CD4-positive, alpha-beta T cell treated with Interferon alpha-2 for 1 hour (primary cell): ENCODE measurements at places on chromosomes 4 and X.

DNA sequence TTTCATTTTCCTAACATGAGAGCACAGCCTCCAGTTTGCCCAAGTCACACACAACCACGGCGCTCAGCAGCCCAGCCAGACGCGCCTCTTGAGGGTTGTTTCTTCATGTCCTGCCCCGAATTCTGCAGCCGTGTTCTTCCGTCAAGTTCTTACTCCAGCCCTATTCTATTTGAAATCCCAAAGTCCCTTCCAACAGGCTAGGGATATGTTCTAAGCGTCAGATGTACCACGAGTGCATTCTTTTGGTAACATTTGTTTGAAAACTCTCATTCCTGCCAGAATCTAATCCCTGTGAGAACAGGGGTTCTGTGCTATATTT, 23.1 kb downstream of the ACSL1 start:
- DNase-seq = no peak

GRCh38 chr4:153229545-153229944, 25.3 kb downstream of the TRIM2 start:
- DNase-seq = no peak

DNA sequence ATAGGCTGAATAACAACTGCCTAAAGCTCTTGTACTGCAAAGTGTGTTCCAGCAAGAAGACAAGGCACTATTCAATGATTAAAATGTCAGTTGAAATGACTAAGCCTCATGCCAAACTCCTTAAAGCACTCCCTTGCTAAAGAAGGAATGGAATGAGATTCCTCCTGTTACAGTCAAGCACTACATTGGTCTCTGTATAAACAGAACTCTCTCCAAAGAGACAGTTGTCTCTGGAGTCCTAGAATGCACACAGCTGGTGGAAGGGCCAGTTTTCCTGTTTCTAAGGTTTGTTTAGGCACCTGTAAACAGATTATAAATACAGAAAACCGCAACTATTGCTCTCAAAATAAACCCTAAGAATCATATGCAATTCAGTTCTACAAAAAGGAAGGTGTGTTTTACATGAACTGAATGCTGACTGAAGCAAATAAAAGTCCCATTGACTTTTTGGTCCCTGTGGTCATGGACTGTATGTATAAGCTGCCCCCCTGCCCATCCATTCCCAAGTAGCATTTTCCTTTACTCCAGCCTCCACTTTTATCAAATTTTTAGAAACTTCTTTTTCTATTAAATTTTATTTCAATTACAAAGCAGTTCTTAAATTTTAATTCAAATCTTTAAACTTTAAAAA, 47.0 kb downstream of the FAT1 start:
- no peak for DNase-seq

DNA sequence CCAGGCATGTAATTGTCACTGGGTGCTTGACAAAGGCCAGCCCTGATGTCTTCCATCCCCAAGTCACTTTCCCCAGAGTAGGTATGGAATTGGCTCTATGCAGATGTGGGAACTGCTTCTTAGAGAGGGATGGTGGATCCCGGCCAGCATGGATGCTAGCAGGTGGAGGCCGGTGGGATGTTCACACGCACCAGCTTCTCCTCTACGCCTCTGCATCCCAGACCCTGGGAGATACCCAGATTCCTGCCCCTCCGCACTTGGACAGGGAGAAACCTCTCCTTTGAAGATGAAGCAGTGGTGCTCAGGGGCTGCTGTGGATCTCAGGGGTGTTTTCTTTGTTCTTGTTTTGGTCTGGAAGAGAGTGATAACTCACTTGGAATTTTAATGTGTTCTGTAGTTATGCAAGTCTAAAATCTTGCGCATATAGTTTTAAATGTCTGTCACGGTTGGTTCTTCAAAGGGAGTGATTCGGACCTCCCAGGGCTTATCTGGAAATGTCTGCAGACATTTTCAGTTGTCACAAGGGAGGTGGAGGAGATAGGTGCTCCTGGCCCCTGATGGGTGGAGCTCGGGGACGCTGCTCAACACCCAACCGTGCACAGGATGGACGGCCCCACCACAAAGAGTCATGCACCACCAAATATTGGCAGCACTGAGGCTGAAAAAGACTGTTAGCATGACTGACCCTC, 308.0 kb downstream of the DHRSX start:
- no peak for DNase-seq

- DNase-seq = no peak
Observed at GRCh38 chr4:66906314-66906713, 639.0 kb downstream of the CENPC start.

- no peak for DNase-seq
Observed at GRCh38 chr4:147355032-147355656, 125.8 kb upstream of the EDNRA start.

DNA sequence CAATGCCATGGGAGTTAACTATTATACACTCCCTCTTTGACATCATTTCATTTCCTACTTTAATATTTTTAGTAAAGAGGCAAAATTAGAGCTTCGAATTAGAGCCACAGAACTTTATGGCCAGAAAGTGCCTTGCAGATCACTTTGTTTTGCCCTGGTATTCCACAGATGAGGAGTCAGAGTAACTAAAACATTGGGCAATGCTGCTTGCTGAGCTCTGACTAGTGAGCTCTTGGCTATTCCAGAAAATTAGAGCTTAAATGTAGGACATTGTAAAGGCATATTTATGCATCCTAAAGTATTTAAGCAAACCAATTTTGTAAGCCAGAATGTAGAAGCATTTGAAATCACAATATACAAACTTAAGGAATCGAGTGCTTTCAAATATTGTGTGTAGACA, 6.3 kb upstream of the ZNF827 start:
- DNase-seq = no peak

- DNase-seq = no peak
Observed at GRCh38 chrX:96763608-96764007, 79.0 kb downstream of the DIAPH2 start.

DNA sequence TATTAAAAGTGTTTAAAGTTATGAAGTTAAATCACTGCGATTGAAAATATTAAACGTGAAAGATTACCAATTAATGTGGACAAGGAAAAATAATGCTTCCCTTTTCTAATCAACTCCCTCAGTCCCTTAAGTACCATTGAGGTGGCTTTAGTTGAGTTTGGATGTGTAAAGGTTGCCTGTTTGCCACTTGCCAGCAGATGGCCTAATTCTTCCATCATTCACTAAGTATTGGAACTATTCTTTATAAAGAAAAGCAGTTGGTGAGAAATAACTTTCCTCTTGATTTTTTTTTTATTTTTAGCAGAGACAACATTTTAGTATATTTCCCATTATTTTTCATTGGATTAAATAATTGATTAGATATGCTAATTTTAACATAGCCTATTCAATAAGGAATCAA, 295.9 kb upstream of the TACR3 start:
- DNase-seq = no peak

- no peak for DNase-seq
Observed at GRCh38 chrX:10828036-10828435, 207.7 kb upstream of the MID1 start.

DNA sequence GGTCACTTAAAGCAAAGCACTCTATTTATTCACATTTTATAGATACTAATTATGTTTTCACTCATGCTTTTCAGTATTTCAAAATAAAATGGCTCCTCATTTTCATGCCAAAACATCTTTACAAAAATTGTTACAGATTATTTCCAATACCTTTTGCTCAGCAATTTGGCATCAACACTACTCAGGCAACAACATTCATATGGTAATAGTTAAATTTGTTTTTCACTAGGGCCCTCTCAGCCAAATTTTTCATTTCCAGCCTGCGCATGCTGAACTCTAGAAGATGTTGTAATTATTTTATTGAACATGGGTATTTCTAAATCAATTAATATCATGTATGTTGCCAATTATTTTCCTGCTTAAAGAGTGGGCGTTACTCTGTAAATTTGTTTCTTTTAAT, 225.6 kb downstream of the ANTXR2 start:
- no peak for DNase-seq

- DNase-seq = no peak
Observed at GRCh38 chrX:1207496-1208025, 4.9 kb downstream of the CRLF2 start.

DNA sequence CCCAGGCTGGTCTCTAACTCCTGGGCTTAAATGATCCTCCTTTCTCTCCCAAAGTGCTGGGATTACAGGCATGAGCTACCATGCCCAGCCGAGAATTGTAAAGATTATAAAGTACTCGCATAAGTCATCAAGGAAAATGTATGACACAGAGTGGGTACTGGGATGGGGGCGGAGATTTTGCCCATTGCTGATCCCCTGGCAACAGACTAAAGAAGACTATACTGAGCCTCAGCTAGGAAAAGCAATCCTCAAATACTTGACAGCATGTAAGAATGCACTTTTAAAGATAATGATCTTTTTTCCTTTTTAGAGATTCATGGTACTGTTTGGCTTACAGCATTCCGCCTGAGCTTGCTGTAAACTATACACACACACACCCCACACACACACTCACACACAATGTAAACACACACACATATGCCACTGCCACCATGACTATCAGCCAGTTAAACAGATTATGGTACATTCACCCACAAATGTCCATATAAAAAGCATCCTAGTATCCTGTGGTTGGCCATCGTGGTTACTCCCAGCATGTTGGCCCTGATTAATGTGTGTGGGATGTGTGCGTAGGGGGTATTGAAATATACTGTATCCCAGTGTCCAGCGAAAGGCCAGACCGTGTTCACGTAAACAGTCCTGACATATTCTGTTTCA, 113.0 kb downstream of the AMELX start:
- no peak for DNase-seq

DNA sequence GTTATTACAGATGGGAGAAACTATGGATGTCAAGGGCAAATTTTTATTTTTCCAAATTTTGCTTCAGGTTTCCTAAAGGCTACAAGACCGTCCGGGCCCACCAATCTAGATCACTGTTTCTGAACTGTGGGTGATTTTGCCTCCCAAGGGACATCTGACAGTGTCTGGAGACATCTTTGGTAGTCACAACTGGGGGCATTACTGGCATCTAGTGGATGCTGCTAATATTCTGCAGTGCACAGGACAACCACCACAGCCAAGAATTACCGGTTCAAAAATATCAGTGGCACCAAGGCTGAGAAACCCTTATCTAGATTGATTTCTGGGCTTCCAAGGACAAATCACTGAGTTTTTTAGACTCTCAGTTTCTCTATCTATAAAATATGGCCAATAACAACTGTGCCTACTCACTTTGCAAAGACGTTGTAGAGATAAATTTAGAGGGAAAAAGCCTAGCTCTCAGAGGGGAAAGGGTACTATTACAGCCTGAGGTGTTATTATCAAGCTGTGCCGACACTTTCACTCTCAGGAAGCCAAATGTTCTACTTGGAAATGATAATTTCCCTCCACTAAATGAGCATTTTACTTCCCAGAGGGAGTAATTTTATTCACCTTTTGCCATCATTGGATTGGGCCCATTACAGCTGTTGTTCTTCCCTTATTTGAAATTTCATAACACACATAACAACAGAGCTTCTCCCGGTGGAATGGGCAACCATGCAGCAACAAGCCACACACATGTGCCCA, 442.1 kb downstream of the CENPC start:
- no peak for DNase-seq

DNA sequence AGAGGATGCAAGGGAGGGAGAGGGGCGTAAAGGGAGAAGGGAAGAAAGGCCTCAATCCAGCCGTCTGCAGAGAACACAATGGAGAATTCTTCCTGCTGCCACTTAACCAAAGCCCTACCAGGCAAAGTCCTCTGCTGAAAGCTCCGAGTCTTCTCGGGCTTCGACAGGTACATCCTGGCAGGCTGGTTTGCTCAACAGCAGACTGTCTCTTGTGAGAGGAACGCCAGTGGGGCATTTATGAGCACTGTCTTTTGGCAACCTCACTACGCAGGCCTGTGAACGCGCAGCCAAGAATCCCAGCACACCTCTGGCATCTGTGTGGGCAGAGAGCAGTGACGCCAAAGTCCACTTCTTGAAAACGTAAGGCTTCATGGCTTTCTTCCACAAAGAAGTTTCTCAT, 207.5 kb upstream of the FAM9B start:
- DNase-seq = no peak

DNA sequence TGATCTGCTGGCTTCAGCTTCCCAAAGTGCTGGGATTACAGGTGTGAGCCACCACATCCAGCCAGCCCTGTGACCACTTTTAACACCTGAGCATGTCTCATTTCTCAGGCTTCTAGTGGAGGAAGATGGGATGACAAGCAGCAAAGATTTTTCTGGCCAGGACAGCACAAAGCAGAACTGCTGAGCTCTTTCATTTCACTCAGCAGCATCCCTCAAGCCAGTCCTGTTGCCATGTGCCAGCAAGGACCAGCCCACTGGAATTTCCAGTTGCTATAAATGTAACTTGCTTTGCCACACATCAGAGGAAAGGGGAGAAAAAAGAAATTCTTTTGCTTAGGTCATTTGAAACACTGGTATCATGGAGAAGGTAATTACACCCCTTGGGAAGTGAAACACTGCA, 75.9 kb downstream of the SLC9A7 start:
- DNase-seq = no peak

DNA sequence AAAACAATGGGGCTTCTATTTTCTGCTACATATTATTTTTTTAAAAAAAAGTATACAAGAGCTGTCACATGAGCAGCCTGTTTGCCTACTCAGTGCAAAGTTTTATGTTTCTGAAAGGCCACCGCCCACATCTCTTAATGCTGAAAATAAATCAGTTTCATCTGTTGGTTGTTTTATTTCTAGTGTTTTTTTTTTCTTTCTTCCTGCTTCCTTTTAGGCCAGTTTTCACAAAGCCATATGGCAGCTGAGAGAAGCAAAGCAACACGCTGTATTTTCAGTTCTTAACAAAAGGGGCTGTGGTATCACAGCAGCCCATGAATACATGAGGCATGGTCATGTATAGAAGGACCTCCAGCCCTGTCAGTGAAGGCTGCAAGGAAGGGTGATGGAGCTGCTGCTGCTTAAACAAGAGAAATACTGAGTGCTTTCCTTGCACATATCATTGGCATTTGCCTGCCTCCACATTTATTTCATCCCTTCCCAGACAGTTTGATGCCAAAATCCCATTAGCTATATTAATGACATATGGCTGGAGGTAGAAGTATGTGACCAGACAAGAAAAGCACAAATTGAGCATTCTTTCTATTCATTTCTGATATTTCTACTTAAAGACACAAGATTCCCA, 172.5 kb downstream of the PCDH18 start:
- DNase-seq = no peak

DNA sequence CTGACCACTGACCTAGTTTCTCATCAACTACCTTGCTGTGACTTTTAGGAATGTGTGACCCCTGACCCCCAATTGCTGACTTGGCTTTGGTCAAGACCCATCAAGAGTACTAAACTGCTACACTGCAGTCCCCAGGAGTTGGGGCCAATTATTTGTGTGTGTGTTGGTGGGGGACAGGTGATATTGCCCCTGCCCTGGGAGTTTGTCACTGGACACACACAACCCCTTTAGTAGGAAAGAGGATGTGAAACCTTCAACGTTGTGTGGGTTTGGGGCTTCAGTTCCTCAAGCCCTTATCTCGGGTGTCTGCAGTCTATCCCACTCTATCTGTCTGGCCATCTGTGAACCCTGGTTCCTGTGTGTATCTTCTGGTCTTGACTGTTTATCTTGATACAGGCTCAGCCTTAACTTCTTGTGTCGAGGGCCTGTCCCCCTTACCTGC, 6.5 kb downstream of the SASH3 start:
- peak; percentile 42 for DNase-seq

GRCh38 chr4:26185436-26185835, 135.4 kb upstream of the RBPJ start:
- DNase-seq = no peak

GRCh38 chr4:48725414-48725813, 54.7 kb downstream of the FRYL start:
- DNase-seq = no peak
